PC-3 (cell line): ENCODE measurements at places on chromosomes 11 and 22. TPM values are rescaled to one million over a fixed set of nuclear protein-coding genes. Genes with fewer than 3 reads are reported as not detected.
A peak's percentile ranks its signal among the peaks of the same experiment; 100 is the strongest.

DNA sequence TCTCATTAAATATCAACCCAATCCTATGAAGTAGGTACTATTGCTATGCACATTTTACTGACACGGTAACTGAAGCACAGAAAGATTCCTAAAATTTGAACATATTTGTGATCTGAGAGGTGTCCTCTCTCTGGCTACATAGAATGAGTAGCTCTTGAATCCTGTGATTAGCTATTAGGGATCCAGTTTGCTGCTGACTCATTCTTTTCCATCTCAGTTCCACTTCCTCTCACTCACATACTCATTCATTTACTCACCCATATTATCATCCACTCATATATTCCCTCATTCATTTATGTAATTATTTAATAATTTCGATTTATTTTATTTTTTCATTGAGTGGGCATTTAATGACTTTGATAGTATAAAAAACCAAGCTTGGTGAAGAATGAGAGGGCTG lies 42.7 kb downstream of the OR5B17 start:
- DNase-seq = peak; percentile 75

DNA sequence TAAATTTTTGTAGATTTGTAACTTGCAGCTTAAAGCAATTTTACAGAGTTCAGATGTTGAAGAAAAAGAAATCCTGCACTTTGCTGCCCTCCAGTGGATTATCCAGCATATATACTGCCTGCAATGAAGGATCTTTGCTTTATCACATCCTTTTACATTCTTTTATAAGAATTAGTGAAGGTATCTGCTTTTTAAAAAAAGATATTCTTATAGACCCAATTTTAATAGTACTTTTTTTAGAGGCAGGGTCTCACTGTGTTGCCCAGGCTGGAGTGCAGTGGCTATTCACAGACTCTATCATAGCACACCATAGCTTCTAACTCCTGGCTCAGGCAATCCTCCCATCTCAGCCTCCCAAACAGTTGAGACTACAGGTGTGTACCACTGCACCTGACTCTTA lies 60.7 kb downstream of the TTC17 start:
- DNase-seq = peak; percentile 63

DNA sequence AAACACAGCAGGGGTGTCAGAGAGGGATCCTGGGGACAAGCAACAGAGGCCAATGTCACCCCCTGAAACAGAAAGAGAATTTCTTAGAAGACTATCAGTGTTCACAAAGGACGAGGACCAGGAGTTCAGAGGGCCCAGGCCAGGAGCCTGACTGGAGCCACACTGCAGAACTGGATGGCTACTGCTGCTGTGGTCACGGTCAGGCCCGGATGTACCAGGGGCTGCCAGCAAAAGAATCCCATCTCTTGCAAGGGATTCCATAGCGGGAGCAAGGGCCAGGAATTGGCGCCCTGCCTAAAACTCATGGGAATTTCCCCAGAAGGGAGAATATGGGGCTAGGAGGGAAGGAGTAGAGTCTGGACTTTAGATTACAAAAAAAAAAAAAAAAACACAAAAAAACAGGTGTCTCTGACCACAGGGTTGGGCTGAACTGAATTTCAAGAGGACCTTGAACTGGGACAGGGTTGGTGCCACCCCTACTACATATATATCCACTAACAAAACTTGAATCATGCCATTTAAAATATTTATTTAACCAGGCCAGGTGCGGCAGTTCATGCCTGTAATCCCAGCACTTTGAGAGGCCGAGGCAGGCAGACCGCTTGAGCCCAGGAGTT lies 15.7 kb upstream of the KCTD14 start:
- DNase-seq = no peak

DNA sequence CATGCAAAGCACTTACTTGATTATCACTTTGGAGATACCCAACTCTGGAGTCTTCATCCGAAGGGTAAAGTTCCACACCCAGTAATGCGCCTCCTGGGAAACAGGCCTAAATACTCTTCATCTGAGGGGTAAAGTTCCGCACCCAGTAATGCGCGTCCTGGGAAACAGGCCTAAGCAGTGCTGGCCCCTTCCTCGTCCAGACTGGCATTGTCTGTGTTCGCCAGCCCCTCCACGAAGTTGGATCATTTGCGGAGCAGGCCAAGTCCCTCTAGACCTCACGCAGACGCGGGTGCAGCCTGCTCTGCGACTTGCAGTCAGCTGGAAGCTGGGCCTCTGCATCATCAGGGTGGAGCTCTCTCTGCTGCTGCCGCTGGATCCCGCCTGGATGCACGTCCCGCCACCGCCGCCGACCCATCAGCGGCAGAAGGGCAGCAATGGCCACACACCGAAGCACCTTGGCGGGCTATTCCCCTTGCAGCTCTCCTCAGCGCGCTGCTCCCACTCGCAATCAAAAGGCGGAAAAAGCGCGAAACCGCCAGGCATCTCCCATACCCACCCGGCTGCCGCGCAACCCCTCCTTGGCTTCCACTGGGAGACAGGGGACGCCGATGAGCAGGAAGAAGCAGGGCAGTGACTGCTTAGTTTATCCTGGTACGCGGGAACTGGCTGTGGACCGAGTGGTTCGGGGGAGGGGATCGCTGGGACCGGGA lies 34.1 kb upstream of the GLYATL1 start:
- peak; percentile 48 for DNase-seq

DNA sequence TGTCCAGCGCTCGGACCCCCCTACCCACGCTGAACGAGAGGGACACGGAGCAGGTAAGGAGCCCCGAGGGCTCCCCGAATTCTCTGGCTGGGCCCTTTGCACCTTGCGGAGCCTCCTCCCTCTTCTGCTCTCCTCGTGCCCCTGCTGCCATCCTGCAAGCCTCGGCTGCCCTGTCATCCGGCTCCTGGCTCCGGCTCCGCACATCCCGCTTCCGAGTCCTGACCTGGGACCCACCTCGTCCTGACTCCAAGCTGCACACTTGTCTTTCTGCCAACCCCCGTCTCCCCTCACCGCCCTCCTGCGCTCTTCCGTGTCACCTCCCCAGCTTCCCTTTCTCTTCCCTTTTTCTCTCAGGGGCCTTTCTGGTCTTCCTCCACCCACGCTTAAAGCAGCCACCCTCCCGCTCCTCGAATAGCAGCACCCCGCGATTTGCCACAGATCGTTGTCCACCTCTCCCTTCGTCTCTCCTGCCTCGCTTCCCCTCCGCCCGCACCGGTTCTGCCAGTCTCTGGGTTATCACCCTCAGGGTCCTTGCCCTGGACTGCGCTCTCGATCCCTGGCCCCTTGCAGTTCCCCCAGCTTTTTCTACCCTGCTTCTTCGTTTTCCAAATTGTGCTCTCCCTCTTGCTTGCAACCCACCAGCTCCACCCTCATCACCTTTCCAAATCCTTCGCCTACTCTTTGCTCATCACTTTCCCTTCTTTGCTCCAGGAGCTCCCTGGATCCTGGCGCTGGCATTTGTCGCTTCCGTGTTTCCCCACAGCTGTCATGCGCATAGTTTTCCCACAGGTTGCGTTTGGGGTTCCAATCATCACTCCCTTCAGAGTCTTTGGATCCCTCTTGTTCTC lies 822 bp downstream of the MARK2 start:
- DNase-seq = peak; percentile 44

DNA sequence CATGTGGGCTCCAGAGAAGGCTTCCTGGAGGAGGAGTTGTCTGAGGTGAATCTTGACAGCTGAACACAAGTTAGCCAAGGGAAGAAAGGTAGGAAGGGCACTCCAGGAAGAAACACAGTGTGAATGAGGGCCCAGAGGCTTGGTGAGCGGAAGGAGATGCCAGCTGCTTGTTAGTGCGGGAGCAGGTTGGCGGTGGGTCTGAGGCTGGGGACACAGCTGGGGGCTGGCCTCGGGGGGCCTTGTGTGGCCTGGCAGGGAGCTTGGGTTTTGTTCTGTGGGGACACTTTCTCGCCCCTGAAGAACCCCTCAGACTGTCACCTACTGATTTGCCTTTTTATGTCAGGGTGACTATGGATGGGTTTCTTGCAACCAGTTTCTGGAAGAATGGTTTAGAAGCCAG lies 160.0 kb downstream of the ST3GAL4 start:
- no peak for DNase-seq

- no peak for DNase-seq
These were observed 504.2 kb upstream of the ARHGAP42 start for GRCh38 chr11:100182927-100183326.

- DNase-seq = no peak
These were observed 3.3 kb downstream of the TMEM109 start for GRCh38 chr11:60917267-60917666.

GRCh38 chr22:20761536-20761935 lies 12.4 kb upstream of the SERPIND1 start:
- DNase-seq = no peak

- DNase-seq = no peak
These were observed 9.0 kb downstream of the OR6M1 start for GRCh38 chr11:123797114-123797513.

GRCh38 chr11:134574425-134574824 lies 162.4 kb upstream of the B3GAT1 start:
- no peak for DNase-seq

GRCh38 chr22:29299136-29299900 lies 7.1 kb upstream of the GAS2L1 start:
- DNase-seq = no peak

DNA sequence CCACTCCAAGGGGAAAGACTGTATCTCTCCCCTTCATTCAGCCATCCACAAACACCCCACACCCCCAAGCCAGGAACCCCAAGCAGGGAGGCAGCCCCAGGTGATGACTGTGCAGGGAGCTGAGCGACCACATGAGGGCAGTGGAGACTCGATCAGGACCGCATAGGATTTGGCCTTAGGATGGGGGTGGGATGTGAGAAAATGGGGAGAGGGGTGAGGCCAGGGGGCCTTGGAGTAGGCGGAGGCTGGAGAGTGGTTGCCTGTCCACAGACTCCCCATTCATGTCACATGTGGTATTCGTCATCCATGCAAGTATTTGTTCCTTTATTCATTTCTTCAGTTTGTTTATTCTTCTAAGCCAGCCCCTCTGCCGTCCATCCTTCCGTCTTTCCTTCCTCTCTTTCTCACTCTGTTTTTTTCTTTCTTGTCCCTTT lies 2.7 kb upstream of the RHOD start:
- peak; percentile 72 for DNase-seq

GRCh38 chr11:91459840-91460239 lies 764.8 kb upstream of the FAT3 start:
- peak; percentile 57 for DNase-seq

DNA sequence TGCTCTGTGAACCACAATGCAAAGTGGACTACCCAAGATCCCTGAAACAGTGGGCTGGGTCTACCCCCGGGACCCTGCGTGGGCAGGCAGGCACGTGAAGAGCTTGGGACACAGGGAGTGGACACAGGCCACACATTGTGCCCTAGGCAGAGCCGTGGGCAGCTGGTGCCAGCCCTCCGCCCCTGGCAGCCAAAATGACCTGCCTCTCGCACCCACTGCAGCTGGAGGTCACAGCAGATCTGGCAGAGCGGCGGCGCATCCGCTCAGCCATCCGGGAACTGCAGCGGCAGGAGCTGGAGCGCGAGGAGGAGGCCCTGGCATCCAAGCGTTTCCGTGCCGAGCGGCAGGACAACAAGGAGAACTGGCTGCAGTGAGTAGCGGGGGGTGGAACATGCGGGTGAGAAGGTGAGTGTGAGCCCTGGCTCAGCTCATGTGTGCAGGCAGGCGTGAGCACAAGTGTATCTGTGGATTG lies 6.7 kb downstream of the SMTN start:
- no peak for DNase-seq

- peak; percentile 65 for DNase-seq
These were observed 467 bp downstream of the EPS8L2 start for GRCh38 chr11:706439-706956.

DNA sequence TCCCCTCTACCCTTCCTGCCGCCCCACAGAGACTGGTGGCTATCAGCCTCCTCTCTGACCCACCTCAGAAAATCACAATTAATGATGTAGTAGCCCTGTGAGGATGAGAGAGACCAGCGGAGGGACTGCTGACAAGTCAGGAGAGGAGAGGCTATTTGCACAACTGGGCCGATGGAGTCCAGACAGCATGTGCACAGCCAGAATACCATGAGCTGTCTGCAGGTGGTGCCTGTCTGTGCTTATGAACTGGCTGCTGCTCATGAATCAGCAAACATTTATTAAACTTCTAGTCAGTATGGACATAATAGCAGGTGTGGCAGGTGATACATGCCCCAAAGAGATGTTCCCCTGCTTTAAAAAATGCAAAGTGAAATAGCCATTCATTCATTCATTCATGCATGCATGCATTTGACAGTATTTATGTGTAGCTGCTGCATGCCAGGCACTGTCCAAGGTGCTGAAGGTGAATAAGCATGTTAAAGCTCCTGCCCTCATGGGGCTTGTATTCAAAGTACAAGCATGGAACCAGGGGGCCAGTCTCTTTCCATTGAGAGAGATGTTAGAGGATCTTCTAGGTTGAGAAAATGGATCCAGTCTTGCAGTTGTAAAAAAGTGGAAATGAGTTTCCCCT lies 141.3 kb downstream of the GRIK4 start:
- DNase-seq = peak; percentile 37

- DNase-seq = peak; percentile 5
These were observed 71.7 kb downstream of the AMBRA1 start for GRCh38 chr11:46521961-46522681.

DNA sequence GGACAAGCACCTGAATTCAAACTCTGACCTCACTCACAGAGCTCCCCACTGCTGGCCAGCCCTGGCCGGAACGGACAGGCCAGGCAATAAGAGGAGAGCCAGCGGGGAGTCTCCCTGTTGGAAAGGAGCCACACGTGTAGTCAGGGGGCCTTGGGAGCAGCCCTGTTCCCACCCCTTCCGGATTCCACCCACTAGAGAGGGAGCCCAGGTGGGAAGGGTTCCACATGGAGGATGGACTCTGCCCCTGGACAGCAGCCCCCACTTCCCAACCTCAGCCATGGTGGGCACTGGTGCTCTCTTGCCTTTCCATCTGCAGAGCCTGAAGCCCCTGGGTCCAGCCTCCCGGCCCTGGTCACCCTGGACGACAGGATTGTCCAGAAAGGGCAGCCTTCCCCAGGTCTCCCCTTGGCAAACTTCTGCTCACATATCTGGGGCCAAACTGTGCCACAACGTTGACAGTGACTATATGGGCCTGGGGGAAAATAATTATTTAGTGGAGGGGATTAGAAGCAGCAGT lies 7.5 kb upstream of the APOBEC3A start:
- DNase-seq = no peak

DNA sequence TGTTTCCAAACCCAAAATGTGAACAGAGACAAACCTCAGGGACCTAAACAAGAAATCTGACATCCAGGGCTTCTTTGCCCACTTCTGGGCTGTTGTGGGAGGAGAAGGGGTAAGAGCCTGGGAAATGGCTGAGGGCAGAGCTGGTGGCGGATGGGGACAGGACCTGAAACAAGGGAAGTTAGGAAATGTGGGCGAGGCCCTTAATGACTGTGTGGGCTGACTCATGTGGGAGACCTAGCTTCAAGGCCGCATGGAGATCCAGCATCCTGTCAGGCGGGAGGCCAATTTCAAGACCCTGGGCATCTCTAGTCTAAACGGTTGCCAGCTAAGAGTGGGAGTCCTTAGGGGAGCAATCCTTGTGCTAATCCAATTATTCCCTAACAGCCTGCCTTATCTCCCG lies 2.1 kb upstream of the OAF start:
- peak; percentile 79 for DNase-seq

GRCh38 chr22:43320943-43321900 lies 21.9 kb downstream of the SCUBE1 start:
- DNase-seq = no peak

Gene RFPL1
- total RNA-seq = not detected in 2 replicates

Gene SULT4A1
- total RNA-seq = not detected in 2 replicates

Gene CRY2
- 9.5 and 12.4 TPM in 2 replicates for total RNA-seq

Gene SEPTIN3
- total RNA-seq = 1.2 and 3.6 TPM in 2 replicates

Gene CCDC157
- 1.5 and 3.5 TPM in 2 replicates for total RNA-seq

Gene PDHX
- 20.3 and 22.7 TPM in 2 replicates for total RNA-seq

Gene LINC01488
- not detected in 2 replicates for total RNA-seq

Gene BRSK2
- total RNA-seq = 1.2 and 2.8 TPM in 2 replicates

Gene MRGPRX3
- not detected in 2 replicates for total RNA-seq

Gene MN1
- 2.7 and 3.1 TPM in 2 replicates for total RNA-seq

Gene MAML2
- 10.3 and 10.9 TPM in 2 replicates for total RNA-seq

Gene APOBEC3H
- total RNA-seq = 0.87 TPM in 1 of 2 replicates, not detected in the other
